ENCODE measurements at places on chromosomes 16 and 17.

DNA sequence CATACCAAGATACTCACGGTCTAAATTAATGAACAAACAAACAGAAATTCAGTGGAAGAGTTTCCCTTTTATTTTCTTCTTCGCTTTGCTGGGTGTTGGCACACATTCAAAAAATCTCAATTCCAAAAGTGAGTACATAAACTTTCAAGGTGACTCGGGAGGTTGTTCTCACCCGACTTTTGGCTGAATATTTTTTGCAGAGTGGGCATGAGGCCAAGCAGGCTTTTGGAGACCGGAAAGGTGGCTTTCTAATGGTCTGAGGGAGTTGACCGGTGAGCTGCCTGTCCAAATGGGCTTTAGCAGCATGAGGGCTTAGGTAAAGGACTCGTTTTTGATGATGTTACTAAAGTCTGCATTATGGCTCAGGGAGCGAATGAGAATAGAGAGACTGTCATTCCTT, 318.7 kb downstream of the CPPED1 start:
- no peak for DNase-seq

- no peak for DNase-seq
Measured at GRCh38 chr17:44467108-44467507, 36.1 kb downstream of the GPATCH8 start.

- DNase-seq: no peak
Measured at GRCh38 chr16:24761526-24761925, 32.1 kb downstream of the TNRC6A start.

DNA sequence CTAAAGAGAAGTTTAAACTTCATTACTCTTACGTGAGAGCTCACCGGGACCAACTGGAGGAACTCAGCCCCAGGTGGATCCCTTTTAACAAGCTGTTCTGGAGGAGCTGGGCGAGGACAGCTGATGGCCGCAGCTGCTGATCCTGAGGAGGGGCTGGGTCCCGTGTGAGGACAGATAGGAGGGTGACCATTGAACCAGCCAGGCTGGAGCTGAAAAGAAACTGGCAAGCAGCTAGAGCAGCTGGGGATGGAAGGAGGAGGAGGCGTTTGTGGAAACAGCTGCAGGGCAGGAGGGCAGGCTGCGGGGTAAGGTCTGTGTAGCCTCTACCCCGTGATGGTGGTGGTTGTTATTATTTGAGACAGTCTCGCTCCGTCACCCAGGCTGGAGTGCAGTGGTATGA, 119.5 kb downstream of the AATF start:
- DNase-seq: no peak

DNA sequence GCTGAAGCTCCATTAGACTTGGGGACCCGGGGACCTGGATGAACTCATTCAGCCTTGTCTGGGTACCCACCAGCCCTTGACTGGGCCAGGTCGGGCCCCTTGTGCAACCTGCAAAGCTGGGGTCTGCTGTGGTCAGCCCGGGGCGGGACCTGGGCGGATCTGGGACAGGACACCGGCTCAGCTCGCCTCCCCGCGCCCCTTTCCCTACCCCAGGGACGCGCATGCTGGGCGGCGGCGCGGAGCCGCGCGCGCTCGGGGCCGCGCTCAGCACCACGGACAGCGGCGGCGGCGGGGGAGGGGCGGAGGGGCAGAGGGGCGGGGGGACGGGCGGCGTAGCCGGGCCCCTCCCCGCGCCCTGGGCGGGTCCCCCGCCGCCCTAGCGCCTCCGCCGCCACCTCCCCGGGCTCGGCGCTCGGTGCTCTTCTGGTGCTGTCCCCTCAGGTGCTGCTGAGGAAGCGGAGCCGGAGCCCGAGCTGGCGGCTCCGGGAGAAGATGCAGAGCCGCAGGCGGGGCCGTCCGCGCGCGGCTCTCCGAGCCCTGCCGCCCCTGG, 7.4 kb downstream of the ACD start:
- DNase-seq: no peak

DNA sequence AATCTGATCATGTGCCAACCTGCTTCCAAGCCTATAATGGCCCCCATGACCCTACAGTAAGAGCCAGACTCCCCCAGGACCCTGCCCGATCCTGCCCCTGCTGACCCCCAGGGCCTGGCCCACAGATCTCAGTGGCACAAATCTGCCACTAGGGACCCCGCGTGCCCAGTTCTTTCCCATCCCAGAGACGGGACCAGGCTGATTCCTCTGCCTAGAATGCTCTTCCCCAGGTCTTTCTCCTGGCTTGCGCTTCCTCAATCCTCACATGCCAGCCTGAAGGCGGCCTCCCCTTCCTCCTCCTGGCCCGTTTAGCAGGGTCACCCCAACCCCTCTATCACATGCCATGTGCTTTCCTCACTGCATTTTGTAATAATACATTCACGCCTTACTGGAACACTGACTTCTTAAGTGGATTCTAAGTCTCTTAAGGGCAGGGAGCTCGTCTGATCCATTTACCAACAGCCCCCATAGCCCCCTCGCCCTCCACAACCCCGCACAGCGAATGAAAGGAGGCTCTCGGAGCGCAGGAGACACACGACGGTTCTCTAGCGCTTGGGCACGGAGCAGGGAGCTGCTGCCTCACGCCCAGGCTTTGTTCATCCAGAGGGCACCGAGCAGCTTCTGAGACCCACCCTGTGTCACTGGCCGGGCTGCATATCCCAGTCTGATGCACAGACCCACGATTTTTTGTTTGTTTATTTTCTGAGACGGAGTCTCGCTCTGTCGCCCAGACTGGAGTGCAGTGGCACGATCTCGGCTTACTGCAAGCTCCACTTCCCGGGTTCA, 1.2 kb downstream of the TRIM65 start:
- DNase-seq: peak; percentile 35

- DNase-seq: peak; percentile 7
Measured at GRCh38 chr17:381516-381915, 28.9 kb upstream of the RPH3AL start.

- no peak for DNase-seq
Measured at GRCh38 chr17:73318836-73319235, 7.0 kb upstream of the CDC42EP4 start.

- no peak for DNase-seq
Measured at GRCh38 chr17:58050966-58051365, 32.3 kb upstream of the DYNLL2 start.

DNA sequence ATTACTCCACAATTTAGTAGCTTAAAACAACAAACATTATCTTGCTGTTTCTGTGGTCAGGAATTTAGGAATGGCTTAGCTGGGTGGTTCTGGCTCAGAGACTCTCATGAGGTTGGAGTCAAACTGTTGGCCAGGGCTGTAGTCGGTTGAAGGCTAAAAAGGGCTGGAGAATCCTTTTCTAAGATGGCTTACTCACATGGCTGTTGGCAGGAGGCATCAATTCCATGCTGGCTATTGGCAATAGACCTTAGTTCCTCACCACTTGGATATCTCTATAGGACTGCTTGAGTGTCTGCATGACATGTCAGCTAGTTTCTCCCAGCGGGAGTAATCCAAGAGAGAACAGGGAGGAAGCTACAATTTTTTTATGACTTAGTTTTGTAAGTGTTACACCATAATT, 6.6 kb upstream of the EFCAB13 start:
- DNase-seq: no peak

GRCh38 chr16:74830648-74831047, 56.0 kb upstream of the FA2H start:
- no peak for DNase-seq

DNA sequence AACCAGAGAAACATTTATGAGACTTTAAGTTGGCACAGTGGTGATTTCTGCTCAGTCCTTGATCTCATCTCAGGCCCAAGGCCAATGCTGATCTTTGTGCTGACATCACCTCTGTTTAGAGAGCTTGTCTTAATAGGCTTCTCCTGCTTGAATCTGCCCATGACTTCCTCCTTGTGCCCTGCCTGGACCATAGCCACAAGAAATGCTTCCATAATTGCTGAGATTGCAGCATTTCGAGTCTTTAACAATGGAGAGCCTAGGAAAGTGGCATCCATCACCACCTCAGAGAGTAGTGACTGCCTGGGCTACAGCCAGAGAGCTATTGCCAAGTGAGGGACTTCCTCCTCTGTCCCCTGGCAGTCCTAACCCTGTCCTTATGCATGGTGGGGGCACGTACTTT, 25.1 kb upstream of the MMP2 start:
- no peak for DNase-seq

- DNase-seq: no peak
Measured at GRCh38 chr16:60143348-60143705, 1409.2 kb upstream of the GOT2 start.

DNA sequence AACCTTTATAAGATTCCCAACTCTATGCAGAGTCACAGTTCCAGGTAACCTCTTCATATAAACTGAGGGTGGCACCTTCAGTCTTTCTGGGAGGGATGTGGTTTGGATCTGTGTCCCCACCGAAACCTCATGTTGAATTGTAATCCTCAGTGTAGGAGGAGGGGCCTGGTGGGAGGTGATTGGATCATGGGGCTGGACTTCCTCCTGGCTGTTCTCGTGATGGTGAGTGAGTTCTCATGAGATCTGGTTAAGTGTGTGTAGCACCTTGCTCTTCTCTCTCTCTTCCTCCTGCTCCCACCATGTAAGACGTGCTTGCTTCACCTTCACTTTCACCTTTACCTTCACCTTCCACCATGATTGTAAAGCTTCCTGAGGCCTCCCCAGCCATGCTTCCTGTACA, 30.5 kb downstream of the HS3ST2 start:
- DNase-seq: no peak

DNA sequence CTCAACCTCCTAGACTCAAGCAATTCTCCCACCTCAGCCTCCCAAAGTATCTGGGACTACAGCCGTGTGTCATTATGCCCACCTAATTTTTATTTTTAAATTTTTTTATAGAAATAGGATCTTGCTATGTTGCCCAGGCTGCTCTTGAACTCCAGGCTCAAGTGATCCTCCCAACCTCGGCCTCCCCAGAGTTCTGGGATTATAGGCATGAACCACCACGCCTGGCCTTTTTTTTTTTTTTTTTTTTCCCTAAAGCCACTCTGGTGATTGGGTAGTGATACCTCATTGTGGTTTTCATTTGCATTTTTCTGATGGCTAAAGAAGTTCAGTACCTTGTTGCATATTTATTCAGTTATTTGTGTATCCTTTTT, 1.2 kb upstream of the CDR2L start:
- no peak for DNase-seq

DNA sequence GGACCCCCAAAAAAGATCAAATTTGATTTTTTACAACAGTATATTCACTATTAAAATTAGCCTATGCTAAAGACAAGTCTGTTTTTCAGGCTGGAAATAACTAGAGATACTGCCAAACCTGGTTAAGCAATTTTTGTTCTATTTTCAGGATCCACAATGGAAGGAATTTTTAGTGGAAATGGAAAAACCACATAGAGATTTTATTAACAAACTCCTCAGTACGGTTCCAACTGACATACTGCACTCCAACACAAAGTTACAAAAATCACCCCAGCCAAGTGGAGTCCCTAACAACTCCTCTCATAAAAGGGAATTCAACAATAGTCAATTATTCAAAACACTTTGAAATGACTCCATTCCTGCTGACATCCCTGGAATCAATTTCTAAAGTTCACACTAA, 101.6 kb upstream of the TOB1 start:
- DNase-seq: no peak

GRCh38 chr17:48023400-48024148, 14.0 kb downstream of the COPZ2 start:
- DNase-seq: peak; percentile 91

GRCh38 chr16:4915226-4915761, 21.7 kb downstream of the PPL start:
- no peak for DNase-seq
